ENCODE measurements at places on chromosomes 16 and 17. TPM values are rescaled to one million over a fixed set of nuclear protein-coding genes. Genes with fewer than 3 reads are reported as not detected.

DNAAF1 gene
- 0.33 TPM for polyA plus RNA-seq

IL21R gene
- polyA plus RNA-seq = 0.26 TPM

NT5C3B gene
- 53.2 TPM for polyA plus RNA-seq

PIPOX gene
- 2.1 TPM for polyA plus RNA-seq

CACNA1G gene
- 4.6 TPM for polyA plus RNA-seq

CDR2L gene
- polyA plus RNA-seq = 7.7 TPM

CHP2 gene
- polyA plus RNA-seq = 2.1 TPM

CHST6 gene
- polyA plus RNA-seq = 5.9 TPM

OR2C1 gene
- polyA plus RNA-seq = 0.20 TPM

DNA sequence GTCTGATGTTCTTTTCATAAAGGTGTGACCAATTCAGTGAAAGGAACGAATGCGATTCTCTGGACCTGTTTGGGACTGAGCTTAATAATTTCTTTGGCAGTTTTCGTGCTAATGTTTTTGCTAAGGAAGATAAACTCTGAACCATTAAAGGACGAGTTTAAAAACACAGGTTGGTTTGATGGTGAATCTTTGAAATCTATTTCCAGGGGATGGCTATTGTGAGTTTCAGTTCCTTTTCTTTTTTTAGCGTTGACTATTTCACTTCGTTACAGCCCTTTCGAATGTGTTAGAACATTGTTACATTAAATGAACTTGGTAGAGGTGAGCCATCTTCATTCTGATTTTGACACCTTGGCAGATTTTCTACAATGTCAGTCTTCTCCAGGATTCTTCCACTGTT, 1.2 kb downstream of the TNFRSF17 start:
- DNase-seq = no peak

- no peak for DNase-seq
Observed at GRCh38 chr16:8915722-8916301, 33.7 kb downstream of the LITAFD start.

DNA sequence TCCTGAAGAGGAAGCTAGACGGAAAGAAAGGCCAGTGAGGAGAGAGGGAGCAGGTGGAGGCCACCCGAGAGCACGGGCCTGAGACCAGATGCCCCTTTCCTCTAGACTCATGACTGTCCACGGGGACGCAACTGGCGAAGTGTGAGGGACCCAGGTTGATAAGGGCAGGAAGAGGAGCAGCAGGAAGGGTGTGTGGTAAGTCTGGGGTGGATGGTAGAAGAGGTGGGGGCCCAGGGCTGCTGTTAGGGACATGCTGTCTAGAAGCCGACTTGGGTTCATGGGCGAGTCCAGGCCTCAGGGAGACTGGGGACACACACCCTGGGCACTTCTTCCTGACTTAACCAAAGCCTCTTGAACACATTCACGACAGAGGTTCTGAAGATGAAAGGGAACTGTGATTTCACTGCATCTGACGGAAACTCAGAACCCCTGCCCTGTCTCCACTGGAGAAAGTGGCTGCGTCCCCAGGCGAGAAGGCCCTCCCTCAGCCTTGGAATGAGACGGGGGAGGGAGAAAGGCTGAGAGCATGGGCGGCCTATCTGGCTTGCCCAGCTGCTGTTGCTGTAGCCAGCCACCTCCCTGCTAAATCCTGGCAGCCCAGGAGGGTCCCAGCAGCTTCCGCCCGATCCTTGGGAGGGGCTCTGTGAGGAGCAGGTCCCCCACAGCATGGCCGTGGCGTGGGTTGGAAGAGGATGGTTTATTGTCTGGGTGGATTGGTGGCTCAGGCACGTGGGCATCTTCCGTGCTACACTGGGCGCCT, 6.0 kb downstream of the HIC1 start:
- peak; percentile 65 for DNase-seq

- DNase-seq = no peak
Observed at GRCh38 chr16:56999409-57000270, 10.3 kb downstream of the NLRC5 start.

DNA sequence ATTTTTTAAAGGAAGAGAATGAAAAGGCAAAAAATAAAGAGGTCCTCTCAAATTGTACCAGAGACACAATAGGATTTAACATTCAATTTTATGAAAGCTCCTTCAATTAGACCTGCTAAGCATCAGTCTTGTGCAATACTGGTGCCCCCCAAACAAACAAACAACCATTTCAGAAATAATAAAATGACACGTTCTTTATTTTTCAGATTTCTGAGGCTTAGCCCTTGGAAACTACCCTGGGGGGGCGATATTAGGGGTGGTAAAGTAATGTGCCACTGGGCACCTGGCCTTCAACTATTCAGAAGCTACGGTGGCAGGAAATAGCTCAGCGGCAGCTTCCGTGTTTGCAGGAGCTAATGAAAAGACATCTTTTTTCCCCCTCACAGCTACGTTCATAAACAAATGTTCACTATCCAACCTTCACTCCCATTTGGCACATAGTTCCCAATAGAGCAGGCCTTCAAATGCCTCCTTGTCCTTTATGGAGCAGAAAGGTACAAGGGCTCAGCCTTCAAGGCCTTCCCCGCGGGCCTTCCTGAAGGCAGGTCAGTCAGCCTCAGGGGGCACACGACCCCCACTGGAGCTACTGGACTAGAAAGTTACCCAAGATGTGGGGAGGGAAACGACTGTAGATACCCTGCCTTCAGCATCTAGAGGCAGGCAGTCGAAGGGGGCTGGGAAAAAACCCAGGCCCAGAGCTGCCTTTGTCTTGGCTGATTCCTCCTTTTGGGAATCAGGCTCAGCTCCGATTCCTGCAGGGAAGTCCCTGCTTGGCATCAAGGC, 44.1 kb downstream of the TBX4 start:
- DNase-seq = no peak

- no peak for DNase-seq
Observed at GRCh38 chr16:49980166-49980565, 44.9 kb upstream of the CNEP1R1 start.

DNA sequence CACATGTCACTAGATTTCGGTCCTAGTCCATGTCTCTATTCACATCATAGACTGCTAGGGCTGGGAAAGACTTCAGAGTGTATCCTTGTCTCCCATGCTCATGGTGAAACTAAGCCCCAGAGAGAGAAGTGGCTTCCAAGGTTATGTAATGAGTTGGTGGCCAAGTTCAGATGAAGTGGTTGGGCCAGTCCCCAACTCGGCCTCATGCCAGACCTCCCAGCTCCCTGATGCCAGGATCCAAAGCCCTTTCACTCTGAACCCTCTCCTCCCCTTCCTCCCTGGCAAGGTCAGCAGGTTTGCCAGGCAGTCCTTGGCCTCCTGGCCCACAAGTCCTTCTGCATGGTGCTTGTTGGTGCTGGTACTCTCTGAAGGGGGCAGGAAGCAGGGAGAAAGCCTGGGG, 189.7 kb downstream of the AXIN2 start:
- DNase-seq = no peak

DNA sequence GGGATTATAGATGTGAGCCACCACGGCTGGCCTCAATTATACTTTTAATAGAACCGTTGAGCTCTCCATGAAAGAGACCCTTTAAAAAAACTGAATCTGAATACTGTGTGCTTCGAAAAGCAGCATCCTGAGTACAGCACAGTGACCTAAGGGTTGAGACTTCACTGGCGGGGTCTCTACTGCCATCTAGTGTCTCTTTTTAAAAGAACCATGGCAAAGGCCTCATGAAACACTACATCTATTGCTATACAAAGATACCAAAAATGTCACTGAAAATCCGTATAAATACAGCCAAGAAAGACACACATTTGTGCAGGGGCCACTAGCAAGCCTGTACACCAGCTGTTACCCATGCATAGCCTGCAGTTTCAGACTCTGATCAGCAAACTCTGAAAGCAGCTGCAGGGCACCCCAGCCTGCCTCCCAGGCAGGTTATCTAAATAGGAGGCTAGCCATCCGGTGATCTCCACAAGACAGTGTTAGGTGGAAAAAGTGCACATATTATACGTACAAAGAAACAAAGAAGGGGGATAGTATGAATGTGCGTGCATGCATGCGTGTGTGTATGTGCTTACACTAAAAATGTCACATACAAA, 35.3 kb downstream of the NPLOC4 start:
- DNase-seq = peak; percentile 83

DNA sequence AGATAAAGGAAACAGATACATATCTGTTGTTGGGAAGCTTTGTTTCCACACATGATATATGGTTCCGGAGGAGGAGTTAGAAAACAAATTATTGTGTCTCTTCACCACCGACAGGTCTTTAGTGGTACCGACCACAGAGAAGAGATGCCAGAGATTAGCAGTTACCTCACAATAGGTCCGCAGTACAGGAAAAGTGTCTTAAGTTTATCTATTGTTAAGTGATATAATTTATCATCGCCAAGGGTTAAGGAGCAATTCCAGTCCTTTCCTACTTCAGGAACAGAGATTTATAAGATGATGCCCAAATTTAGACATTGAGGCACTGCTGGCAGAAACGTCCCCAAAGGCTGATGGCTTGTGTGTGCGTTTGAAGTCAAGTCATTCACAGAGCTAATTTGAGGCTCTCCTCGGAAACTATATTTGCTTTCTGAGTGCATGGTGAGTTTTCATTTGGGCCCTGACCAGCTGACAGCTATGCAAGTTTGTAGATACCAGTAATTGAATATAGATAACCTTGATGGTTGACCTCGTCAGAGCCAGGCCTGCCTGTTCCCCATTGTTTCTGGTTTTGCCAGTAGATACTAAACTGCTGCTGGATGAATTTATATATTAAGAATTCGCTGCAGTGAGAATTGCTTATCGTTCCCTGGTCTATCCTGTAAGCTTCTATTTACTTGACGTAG, 196.4 kb upstream of the IRX3 start:
- no peak for DNase-seq

- DNase-seq = peak; percentile 98
Observed at GRCh38 chr17:42436391-42436790, 13.3 kb upstream of the CAVIN1 start.

DNA sequence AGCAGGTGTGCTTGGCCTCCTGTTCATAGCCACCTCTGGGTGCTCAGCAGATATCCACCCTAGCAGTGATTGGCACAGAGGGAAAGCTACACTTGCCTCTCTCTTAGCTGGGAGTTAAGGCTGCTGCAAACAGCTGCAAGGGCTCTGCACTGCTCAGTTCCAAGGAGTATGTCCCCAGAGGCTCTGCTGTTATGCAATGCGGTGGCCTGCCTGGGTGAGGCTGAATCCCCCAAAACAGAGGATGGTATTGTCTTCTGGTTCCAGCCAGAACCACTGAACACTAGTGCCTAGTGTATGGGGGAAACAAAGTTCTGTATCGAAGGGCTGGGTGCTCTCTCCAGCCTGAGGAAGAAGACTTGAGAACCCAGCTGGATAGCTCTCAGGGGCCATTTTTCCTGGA, 16.8 kb downstream of the TMEM94 start:
- no peak for DNase-seq

DNA sequence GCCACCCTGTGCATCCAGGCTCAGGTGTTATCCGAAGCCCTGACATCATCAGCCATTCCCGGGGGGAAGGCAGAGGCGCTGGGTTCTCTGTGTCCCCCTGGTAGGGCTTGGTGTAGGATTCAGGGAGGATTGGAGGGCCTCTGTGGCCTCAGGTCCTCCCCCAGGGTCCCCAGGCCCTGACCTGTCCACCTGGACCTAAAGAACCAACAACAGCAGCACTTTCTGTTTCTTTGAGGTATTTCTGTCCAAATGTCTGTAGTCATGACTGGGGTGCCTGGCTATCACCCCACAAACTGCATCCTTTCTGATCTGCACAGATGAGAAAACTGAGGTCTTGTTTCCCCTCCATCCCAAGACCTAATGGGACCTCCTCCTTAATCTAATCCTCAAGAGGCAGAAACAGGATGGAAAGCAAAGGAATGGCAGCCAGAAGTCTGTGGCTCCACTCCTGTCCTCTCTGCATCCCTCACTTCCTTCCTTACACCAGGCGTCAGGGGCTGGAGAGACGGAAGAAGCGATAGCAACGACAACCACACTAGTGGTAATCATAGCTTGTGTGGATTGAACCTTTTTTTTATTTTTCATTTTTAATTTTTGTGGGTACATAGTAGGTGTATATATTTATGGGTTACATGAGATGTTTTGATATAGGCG, 11.8 kb downstream of the NLRC5 start:
- no peak for DNase-seq

- peak; percentile 33 for DNase-seq
Observed at GRCh38 chr16:20850981-20851380, 44.7 kb downstream of the REXO5 start.

GRCh38 chr17:63722403-63722802, 19.2 kb downstream of the STRADA start:
- no peak for DNase-seq

GRCh38 chr16:78987666-78988065, 612.9 kb downstream of the MAF start:
- DNase-seq = no peak

GRCh38 chr16:11414815-11415775, 69.8 kb downstream of the RMI2 start:
- no peak for DNase-seq

GRCh38 chr16:83886199-83886971, 12.5 kb upstream of the MLYCD start:
- no peak for DNase-seq
